ENCODE measurements at places on chromosomes 2 and 18. TPM values are rescaled to one million over a fixed set of nuclear protein-coding genes. Genes with fewer than 3 reads are reported as not detected.
A peak's percentile ranks its signal among the peaks of the same experiment; 100 is the strongest.

CD8A gene
- 2.5 TPM for total RNA-seq

KIAA2012 gene
- 0.74 TPM for total RNA-seq

FLACC1 gene
- total RNA-seq: 0.97 TPM

GRCh38 chr2:218005028-218005427 is 2.2 kb upstream of the TNS1 start:
- H3K27ac ChIP-seq: peak overlapping the region; percentile 75
- no peaks in the 10 kb centered on the region for H3K36me3 ChIP-seq
- H3K27me3 ChIP-seq: no peaks in the 10 kb centered on the region
- H3K4me1 ChIP-seq: no peaks in the 10 kb centered on the region

DNA sequence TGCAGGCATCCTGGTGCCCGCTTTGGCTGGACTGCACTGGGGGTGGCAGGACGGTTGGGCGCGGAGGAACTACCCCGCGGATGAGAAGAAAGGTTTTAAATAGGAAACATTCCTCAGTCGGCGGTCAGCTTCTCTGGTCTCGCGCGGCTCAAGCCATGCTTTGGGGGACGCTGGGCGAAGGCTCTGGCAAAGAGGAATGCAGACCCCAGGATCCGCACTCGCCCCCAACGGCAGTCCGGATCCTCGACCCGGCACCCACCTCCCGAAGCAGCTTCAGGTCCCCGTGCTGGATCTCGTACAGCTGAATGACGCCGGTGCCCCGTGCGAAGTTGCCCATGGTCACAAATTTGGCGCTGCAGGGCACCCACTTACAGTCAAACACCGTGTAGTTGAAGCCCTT is 686 bp upstream of the PNO1 start:
- peak; percentile 4 for DNase-seq
- H3K27me3 ChIP-seq: no peaks in the 10 kb centered on the region
- H3K27ac ChIP-seq: peak overlapping the region; percentile 88

DNA sequence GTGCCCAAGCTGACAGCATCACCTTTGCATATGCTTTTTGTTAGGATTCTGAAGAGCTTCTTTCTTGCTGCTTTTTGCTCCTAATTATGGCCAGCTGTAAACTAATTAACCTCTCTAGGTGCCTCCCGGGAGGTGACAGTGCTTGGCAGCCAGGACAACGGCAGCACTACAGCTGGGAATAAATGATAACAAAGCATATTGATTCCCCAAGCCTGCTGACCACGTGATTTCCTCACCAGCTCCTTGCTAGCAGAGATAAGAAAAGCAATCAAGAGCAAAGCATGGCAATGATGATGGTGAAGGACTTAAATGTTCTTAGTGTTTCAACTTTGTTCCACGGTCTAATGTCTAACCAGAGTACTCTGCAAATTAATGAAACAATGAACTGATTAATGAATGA is 1074.4 kb upstream of the GYPC start:
- no peaks in the 10 kb centered on the region for H3K36me3 ChIP-seq
- no peaks in the 10 kb centered on the region for H3K4me1 ChIP-seq
- H3K4me3 ChIP-seq: no peak overlapping the region

- no peak for DNase-seq
- H3K4me3 ChIP-seq: no peak overlapping the region
- H3K4me1 ChIP-seq: no peaks in the 10 kb centered on the region
- no peak overlapping the region for H3K27ac ChIP-seq
- H3K36me3 ChIP-seq: no peaks in the 10 kb centered on the region
- no peaks in the 10 kb centered on the region for H3K27me3 ChIP-seq
Observed at GRCh38 chr2:24253303-24253919, 78.6 kb downstream of the FAM228A start.

GRCh38 chr2:50956886-50957285 is 75.0 kb downstream of the NRXN1 start:
- no peaks in the 10 kb centered on the region for H3K27me3 ChIP-seq
- DNase-seq: no peak
- no peak overlapping the region for H3K4me3 ChIP-seq
- no peaks in the 10 kb centered on the region for H3K36me3 ChIP-seq

GRCh38 chr2:227079726-227080125 is 84.3 kb downstream of the COL4A4 start:
- no peak overlapping the region for H3K4me3 ChIP-seq
- H3K4me1 ChIP-seq: no peaks in the 10 kb centered on the region
- H3K27ac ChIP-seq: no peak overlapping the region
- H3K36me3 ChIP-seq: no peaks in the 10 kb centered on the region

DNA sequence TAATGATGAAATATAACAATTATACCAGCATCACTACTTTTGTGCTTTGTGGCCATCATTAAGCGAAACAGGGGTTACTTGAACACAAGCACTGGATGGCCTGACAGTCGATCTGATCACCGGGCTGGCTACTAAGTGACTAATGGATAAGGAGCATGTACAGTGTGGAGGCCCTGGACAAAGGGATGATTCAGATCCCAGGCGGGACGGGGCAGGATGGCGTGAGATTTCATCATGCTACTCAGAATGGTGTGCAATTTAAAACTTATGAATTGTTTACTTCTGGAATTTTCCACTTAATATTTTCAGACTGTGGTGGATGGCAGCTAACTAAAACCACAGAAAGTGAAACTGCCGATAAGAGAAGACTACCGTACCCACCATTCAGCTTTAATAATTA is 7.0 kb upstream of the CLIP4 start:
- H3K27me3 ChIP-seq: no peaks in the 10 kb centered on the region
- H3K4me3 ChIP-seq: no peak overlapping the region
- DNase-seq: no peak

DNA sequence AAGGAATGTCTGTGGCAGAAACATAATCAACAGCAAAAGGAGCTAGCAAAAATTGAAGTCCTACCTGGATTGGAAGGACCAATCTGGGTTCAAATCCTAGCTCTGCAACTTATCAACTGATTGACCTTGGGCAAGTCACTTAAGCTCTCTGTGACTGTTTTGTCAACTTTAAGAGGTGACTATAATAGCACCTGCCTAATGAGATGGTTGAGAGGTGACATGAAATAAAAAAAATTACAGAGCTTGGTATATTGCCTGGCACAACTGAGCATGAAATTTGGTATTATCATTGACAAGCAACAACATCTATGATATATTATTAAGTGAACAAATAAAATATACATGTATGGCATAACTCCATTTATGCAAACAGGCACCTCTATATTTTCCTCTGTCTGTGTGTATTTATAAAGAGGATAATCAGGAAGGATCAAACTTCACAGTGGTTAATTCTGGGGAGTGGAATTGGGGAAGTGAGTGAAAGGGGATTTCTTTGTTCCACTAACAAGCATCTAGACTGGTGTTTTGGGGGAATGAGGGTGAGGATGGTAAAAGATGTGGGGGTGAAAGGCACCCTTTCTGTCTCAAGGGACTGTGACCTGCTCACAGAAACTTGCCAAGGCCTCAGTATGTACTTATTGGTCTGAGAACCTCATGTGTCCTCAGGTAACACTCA is 132.8 kb upstream of the SERTAD2 start:
- H3K4me1 ChIP-seq: peaks cover 5% of the 10 kb centered on the region
- H3K4me3 ChIP-seq: no peak overlapping the region
- DNase-seq: no peak
- H3K27ac ChIP-seq: no peak overlapping the region
- no peaks in the 10 kb centered on the region for H3K27me3 ChIP-seq

GRCh38 chr2:119864318-119864717 is 104.6 kb downstream of the PTPN4 start:
- no peaks in the 10 kb centered on the region for H3K27me3 ChIP-seq
- no peak for DNase-seq
- H3K4me1 ChIP-seq: no peaks in the 10 kb centered on the region
- no peak overlapping the region for H3K4me3 ChIP-seq
- no peak overlapping the region for H3K27ac ChIP-seq

DNA sequence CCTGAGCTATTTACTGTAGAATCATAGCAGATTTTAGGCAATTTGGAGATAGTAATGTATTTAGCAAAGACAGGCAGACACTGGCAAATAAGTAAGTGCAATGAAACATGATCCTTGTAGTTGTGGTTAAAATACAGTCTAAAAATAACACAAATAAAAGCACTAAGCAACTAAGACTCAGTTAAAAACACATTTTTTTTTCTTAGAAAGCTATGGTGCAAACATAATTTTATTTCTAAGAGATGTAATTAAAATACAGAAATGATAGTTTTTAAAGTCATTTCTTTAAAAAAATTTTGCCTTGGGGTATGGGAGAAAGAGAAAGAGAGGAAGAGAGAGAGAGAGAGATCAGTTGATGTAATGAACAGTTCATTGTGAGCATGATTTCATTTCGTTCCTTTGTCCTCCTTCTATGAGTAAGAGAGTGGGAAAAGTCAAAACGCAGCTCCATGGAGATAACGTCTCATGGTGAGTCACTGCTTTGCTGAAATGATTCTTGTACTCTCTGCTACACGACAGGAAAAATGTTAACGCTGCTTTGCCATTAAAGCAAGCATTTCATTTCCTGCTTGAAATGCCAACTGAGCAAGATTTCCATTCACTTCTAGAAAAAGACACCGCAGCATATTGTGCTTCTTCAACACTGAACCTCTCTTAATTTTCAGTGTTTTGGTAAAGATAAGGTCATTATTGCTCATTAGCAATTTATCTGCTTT is 61.3 kb upstream of the PGAP1 start:
- H3K4me3 ChIP-seq: no peak overlapping the region
- H3K4me1 ChIP-seq: no peaks in the 10 kb centered on the region
- H3K36me3 ChIP-seq: no peaks in the 10 kb centered on the region
- DNase-seq: peak; percentile 12
- no peaks in the 10 kb centered on the region for H3K27me3 ChIP-seq

GRCh38 chr2:95036596-95037383 is 11.3 kb downstream of the MAL start:
- no peak overlapping the region for H3K4me3 ChIP-seq
- H3K4me1 ChIP-seq: no peaks in the 10 kb centered on the region
- no peaks in the 10 kb centered on the region for H3K36me3 ChIP-seq

DNA sequence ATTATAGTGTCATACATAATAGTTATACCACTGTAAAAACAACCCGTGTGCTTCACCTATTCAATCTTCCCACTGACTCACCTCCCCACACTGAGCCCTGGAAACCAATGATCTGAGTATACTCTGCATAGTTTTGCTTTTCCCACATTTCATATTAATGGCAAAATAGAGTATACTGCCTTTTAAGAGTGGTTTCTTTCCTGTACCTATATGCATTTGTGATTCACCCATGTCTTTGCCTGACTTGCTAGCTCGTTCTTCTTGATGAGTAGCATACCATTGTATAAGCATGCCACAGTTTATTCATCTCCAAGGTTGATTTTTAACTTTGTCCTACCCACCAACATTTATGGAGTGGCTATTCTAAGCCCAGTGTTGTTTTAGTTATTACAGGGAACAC is 686.4 kb downstream of the PLCL1 start:
- H3K27ac ChIP-seq: no peak overlapping the region
- H3K4me3 ChIP-seq: no peak overlapping the region
- H3K27me3 ChIP-seq: no peaks in the 10 kb centered on the region
- no peak for DNase-seq
- H3K36me3 ChIP-seq: no peaks in the 10 kb centered on the region

DNA sequence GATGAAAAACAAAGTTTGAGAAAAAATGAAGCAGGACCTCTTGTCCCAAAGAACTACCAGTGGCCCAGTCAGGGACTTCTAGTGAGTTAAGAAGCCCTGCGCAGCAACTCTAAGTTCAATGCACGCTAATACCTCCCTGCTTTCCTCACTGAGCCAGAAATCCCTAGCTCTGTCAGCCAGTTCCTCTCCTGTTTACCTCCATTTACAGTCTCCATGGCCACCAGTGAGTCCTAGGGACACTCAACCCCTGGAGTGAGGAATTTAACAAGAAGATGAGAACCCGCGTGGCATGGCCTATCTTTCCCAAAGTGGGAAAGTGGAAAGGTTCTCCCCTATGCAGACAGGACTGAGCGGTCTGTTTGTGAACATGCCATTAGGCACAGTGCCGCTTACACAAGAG is 31.0 kb downstream of the MRPL33 start:
- H3K4me1 ChIP-seq: no peaks in the 10 kb centered on the region
- no peak overlapping the region for H3K27ac ChIP-seq
- no peak for DNase-seq

DNA sequence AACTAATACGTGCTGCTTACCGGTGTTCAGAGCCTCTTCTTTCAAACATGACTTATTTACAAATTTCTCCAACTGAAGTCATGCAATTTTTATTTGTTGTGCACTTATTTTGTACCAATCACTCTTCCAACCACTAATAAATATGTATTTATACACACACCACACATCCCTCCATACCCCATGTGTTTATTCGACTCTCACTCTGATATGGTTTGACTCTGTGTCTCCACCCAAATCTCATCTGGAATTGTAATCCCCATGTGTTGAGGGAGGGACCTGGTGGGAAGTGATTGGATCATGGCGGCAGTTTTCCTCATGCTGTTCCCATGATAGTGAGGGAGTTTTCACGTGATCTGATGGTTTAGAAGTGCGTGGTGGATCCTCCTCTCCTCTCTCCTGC is 49.5 kb upstream of the ACYP2 start:
- H3K36me3 ChIP-seq: no peaks in the 10 kb centered on the region
- no peak for DNase-seq
- no peaks in the 10 kb centered on the region for H3K27me3 ChIP-seq
- H3K4me3 ChIP-seq: no peak overlapping the region
- H3K4me1 ChIP-seq: peaks cover 4% of the 10 kb centered on the region

DNA sequence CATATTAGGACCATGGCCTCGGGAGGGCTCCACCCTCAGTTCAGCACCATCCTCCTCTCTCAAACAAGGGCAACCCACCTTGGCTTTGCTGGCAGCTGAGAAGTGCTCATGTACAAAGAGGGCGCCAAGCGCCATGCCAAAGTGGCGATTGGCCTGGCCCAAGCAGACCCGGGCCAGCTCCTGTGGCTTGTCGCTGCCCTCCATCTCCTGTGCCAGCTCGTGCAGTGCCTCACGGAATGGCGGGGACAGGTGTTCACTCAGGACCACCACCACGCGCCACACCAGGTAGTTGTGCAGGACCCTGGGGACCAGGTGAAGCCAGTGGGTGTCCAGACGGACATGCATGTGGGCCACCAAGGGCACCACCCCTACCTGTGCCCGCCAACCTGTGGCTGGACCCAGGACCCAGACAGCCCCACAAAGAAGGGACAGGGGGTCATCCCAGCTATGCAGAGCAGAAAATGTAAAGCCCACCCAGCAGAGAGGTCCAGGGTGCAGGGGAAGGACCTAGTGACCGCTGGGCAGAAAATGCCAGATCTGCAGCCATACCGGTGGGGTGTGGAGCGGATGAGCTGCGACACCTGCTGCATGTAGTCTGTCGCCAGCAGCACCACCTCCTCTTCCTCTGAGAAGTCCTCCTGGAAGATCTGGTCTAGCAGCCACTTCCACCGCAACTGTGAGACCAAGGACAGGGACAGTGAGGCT is 3.6 kb downstream of the ECEL1 start:
- H3K27me3 ChIP-seq: peaks cover 31% of the 10 kb centered on the region
- H3K4me3 ChIP-seq: no peak overlapping the region
- no peak for DNase-seq

DNA sequence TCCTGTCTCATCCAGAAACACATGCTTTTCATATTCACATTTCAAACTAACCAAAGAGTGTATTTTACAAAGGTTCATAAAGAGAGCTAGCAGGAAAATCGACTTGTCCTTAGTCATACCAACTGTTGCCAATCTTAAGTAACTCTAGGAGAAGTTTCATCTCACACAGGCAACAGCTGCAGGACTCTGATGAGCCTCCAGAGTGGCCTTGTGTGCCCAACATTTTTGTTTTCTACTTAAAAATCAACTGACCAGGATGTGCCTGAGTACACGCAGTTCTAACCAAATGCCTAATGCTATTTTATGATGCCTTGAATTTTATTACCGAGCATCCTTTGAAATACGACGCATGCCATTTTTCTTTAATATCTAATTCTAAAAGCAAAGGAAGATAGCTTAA is 595.9 kb upstream of the LRRTM4 start:
- no peaks in the 10 kb centered on the region for H3K27me3 ChIP-seq
- no peak overlapping the region for H3K27ac ChIP-seq
- no peaks in the 10 kb centered on the region for H3K4me1 ChIP-seq
- no peak overlapping the region for H3K4me3 ChIP-seq
- no peak for DNase-seq

All from prostate gland (tissue), 2 donors.